CMK (cell line): ENCODE measurements at places on chromosomes 13 and 19.

- no peak for DNase-seq
Measured at GRCh38 chr13:51440381-51440780, 12.5 kb downstream of the INTS6 start.

DNA sequence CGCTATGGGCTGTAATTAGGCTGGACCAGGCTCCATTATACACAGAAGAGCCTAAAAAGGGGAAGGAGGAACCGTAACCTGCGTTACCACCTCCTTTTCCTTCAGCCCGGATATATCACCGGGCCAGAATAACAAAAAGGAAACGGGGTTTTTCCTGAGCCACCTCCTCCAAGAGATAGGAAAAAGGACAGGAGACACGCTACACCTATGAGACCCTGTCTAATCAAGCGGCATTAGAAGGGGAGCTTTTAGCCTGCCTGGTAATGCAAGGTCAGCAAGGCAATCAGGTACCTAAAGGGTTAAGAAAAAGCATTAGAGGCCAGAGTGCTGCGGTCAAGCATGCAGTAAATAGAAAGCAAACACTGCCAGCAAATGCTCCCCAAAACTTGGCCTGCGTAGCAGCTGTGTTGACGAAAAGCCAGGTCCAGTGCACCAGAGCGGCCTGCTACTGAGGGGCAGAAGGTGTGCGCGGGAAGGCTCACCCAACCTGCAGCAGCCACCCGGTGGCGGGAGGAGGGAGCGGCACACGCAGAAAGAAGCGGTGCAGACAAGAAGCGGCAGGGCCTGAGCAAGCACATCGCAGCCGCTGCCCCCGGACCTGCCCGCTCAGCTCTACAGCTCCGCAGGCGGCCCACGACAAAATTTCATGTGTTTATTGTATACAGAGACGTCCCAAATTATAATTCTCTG is 1466.1 kb downstream of the UQCRFS1 start:
- no peak for DNase-seq

GRCh38 chr19:43606569-43607229 is 5.2 kb upstream of the SRRM5 start:
- DNase-seq, result no peak

DNA sequence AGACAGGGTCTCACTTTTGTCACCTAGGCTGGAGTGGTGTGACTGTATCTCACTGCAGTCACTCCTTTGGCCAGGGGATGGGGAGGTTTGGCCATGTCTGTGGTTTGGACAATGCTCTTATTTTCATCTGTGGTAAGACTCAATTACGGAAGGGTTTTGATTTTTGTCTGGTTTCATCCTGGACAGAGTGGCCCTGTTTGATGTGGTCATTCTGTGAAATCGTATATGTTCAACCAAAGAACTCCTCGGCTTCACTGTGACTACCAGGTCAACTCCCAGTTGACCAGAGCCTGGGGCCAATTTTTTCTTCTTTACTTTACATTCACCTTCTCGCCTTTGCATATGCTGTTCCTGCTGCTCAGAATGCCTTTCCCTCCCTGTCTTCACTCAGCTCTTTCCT is 6.8 kb upstream of the CCDC124 start:
- no peak for DNase-seq

DNA sequence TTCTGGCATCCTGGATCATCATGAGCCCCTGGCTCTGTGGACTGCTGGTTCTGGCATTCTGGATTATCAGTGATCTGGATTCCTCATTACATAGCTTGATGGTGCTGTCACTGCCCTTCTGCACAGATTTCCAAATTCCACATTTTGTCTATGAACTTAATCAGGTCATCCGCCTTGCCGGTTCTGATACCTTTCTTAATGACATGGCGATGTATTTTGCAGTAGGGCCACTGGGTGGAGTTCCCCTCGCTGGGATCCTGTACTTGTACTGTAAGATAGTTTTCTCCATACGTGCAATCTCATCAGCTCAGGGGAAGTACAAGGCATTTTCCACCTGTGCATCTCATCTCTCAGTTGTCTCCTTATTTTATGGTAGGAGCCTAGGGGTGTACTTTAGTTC is 24.4 kb upstream of the OR7C2 start:
- no peak for DNase-seq

DNA sequence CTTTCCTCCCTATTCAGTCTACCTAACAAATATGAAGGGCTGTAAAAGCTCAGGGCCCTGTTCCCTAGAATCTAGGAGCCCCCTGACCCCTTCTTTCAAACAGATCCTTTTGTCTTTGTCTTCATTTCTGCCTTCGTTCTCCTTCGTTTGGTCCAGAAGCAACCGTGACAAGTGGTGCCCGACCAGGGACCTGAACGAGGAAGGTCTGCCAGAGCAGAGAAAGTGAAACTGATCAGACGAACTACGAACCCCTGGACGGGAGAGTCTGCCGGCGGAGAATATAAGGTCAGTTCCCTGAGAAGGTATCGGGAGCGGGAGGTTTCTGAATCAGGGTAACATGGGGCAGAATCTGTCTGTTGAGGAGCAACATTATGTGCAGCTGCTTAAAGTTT is 751 bp downstream of the ERVK3-1 start:
- no peak for DNase-seq

DNA sequence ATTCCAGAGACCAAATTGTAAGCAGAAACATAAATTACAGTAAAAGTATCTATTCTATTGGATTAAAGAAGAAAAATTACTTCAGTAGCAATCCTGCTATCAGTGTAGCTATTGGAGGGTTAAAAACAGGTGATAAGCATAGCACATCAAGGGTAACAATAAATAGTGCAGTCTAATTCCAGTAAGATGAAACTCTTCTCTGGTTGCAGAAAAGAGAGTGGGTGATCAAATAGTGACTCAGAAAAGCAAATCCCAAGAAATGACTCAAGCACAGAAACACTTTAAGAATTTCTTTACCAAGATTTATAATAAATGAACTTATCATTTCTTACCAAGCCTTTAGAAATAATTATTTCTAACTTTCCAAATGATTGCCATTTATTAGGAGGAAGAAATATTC is 135.7 kb downstream of the LMO7 start:
- DNase-seq, result no peak

- DNase-seq, result no peak
Measured at GRCh38 chr19:4115050-4115817, 8.7 kb downstream of the MAP2K2 start.

DNA sequence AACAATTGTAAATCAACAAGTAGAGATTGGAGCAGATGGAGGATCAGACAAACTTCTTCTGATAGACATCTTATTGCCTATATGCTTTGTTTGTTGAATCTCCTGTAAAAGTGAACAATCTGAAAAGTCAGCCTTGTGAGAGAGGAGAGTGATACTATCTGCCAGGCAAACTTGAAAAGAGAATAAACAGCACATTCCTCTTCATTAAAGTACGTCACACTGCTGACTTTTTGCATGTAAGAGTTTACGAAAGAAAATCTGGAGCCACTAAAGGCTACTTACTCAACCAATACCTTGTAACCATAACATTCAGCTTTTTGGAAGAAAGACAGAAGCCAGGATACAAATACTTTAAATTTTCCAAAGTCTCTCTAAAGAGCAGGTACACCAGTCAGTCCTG is 42.5 kb downstream of the EDNRB start:
- no peak for DNase-seq

DNA sequence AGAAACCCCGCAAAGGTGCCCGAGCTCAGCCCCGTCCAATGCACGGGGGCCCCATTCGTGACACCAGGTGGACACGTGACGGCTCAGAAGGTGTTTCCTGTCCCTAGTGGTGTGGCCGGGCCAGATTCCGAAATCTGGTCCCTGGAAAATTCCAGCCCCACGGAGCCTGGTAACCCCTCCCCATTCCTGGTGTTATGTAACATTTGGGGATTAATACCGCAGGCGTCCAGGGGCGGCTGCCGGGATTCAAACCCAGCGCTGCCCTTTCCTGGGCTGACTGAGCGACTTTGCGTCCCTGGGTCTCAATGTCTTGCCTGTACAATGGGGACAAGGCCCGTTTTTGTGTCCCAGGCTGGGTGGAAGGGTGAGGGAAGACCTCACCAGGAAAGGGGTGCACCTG is 1.0 kb upstream of the PLK5 start:
- DNase-seq, result no peak

- no peak for DNase-seq
Measured at GRCh38 chr13:113084094-113084942, 21.3 kb upstream of the F7 start.

- DNase-seq, result no peak
Measured at GRCh38 chr13:28697441-28697840, 21.3 kb downstream of the SLC46A3 start.

DNA sequence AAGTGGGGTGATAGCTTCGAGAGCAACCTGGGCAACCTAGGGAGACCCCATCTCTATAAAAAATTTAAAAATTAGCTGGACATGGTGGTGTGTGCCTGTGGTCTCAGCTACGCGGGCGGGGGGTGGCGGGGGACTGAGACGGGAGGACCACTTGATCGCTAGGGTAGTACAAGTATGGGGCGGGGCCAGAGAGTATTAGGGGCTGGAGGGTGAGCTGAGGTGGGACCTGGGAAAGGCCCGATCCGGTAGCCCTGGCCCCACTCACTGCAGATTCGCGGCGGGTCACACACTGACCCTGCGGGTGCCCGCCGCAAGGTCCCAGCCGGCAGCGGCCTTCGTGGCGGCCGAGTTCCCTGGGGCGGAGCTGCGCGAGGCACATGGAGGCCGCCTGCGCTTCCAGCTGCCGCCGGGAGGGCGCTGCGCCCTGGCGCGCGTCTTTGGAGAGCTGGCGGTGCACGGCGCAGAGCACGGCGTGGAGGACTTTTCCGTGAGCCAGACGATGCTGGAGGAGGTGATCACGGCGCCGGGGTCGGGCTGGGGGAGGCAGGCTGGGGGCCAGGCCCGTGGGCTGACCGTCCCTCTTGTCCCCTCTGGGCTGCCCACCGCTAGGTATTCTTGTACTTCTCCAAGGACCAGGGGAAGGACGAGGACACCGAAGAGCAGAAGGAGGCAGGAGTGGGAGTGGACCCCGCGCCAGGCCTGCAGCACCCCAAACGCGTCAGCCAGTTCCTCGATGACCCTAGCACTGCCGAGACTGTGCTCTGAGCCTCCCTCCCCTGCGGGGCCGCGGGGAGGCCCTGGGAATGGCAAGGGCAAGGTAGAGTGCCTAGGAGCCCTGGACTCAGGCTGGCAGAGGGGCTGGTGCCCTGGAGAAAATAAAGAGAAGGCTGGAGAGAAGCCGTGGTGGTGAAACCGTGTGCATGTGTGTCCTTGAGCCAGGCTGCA is 2.0 kb upstream of the ARHGAP45 start:
- DNase-seq, result no peak

GRCh38 chr19:10769533-10770491 is 51.9 kb downstream of the DNM2 start:
- DNase-seq, result no peak

- no peak for DNase-seq
Measured at GRCh38 chr13:99289674-99290337, 17.4 kb downstream of the GPR183 start.

- no peak for DNase-seq
Measured at GRCh38 chr19:53525922-53526321, 12.0 kb upstream of the ZNF331 start.

DNA sequence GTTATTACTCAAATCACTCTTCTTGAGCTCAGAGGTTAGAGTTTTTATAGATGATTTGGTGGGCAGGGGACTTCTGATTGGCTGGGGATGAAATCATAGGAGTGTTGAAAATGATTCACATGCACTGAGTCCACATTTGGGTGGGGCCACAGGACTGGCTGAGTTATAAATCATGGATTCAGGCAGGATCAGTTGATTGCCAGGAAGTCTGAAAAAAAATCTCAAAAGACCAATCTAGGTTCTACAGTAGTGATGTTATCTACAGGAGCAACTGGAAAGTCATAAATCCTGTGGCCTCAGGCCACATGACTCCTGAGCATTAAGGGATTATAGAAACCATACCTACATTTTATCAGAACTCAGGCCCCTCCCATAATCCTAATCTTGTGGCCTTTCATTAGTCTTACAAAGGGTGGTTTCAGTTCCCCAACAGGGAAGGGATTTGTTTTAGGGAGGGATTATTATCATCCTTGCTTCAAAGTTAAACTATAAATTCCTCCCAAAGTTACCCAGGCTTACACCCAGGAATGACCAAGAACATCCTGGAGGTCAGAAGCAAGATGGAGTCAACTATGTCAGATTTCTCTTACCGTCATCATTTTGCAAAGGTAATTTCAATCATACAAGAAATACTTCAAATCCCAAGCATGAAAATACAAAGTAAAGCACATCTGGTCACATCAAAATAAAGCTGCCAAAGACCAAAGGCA is 5.6 kb upstream of the CCDC70 start:
- DNase-seq, result no peak

DNA sequence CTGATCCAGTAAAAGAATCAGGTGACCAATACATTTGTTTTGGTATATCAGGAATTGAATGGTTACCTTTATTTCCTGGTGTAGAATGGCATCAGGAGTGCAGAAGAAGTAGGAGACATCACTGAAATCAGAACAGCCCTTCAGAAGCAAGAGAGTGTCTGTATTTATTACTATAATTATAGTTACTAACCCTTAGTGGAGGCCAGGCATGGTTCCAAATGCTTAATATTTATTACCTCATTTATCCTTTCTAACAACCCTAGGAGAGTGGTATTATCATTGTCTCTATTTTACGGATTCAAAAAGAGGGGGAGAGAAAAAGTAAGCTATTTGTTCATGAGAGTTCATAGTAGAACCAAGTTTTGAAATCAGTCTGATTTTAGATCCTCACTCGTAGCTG is 1292.9 kb downstream of the PCDH9 start:
- DNase-seq, result no peak

- DNase-seq, result no peak
Measured at GRCh38 chr19:39297931-39298634, 1.9 kb downstream of the IFNL1 start.

DNA sequence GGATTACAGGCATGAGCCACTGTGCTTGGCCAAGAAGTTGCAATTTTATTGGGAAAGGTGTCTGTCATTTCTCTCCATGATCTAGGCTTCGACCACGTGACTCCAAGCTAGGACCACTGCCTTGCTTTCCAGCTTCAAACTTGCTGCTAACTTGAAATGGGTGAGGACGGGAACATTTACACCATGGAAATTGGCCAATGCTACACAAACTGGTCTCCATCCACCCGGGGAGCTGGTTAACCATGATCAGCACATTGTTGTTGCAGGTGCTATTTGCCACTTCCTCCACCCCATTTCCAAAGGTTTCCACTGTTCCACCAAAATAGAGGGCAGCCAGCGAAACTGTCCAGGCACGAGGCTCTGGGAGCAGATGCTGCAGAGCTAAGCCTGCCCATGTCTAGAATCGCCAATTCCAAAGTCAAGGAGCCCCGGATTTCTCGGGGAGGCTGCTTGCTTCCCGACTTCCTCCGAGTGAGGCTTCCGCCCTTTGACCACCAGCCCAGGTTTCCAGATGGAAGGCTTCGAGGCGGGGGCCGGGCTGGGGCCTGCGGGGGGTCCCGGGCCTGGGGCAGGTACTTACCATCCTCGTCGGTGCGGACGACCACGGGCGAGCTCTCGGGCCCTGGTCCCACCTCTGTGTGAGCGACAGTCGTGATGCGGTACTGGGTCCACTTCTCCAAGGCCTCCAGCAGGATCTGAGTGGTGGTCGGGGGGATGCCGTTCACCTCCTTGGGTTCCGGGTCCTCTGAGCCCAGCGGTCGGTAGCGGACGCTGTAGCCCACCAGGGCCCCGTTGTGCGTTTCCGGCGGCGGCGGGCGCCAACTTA is 109.7 kb downstream of the PTPRS start:
- DNase-seq, result no peak
